ENCODE measurements at places on chromosomes 3 and 15.

DNA sequence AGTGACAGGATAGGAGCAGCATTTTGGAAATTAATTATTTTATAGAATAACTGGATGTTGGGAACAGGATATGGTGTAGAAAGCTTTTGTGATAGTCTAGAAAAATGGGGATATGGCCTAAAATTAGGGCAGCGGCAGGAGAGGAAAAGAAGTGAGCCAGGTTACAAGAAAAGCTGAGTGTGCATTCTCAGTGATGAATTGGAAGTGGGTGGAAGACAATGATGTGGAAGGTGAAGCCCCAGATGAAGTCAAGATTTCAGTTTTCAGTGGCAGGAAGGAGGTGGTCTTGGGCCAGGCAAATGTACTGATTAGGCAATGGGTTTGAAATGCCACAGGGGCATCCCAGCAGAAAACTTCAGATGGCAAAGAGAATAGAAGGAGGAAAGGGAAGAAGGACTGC, 33.6 kb downstream of the ACP3 start:
- DNase-seq = no peak

- no peak for DNase-seq
These were observed 34.4 kb downstream of the FSIP1 start for GRCh38 chr15:39748276-39748675.

DNA sequence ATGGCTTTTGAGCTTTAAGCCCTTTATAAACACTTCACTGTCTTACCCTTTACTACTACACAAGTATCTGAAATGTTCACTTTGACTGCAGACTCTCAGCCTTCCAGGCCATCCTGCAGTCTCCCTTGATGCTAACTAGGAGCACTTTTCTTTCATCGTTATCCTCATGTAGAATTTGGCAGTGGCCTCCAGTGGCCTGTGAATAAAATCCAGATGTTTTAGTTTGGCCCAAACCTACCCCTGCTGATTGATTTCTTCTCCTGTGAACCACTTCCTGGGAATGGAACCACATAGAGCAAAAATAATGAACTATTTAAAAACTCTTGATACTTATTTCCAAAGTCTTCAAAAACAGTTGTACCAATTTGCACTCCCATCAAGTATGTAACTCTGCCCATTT, 271.9 kb downstream of the FEZF2 start:
- DNase-seq = no peak

DNA sequence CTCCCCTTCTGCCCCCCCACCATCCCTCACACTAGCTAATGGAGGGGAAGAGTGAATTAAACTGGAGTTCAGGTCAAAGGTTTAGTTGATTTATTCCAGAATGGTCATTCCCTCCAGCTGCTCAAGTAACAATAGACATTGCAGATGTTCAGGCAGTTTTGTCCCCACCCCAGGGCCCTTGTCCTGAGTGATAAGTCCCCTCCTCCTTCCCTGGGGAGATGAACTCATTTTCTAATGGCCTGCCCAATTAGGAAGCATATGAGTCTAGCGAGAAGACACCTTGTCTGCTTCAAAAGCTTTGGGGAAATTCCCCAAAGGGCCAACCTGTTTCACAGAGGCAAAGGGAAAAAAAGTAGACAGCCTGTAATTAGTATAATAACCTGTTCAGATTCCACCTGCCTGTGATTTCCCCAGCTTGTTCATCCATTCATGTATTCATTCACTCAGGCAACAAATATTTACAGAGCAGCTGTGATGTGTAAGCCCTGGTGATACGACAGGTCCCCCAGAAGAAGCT, 165.3 kb downstream of the SHQ1 start:
- DNase-seq = no peak

GRCh38 chr3:43330981-43331380, 44.6 kb downstream of the SNRK start:
- DNase-seq = no peak

GRCh38 chr15:63870043-63870394, 36.3 kb upstream of the HERC1 start:
- DNase-seq = no peak

DNA sequence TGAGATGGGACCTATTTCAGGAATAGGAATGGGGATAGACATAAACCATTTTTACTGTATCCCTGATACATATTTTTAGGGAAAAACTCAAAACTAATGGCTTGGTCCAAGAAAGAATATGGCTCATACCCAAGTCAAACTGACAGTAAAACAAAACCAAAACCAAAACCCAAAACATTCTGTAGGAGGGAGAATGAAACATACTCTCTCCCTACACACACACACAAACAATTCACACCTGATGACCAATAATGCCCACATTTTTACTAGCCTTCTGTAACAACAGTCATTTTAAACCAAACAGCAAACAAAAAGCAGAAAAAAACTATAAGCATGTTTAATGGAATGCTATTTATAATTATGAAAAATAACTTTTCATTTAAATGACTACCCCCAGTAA, 74.9 kb downstream of the NBEAL2 start:
- no peak for DNase-seq

DNA sequence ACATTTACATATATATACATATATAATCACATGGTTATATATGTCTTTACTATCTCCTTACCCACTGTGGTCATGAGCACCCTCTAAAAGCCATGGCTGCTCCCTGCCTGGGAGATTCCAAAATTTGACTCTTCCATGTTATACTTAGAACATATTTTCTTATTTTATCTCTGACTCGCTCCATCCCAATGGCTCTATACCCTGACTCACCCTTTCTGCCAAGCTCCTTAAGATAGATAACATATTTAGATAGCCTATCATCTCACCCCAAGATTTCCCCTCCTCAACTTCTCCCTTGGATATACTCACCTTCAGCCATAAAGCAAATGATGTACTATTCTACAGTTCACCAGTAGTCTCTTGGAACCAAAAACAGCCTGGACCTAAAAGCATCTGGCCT, 65.1 kb downstream of the CD200R1L start:
- no peak for DNase-seq

DNA sequence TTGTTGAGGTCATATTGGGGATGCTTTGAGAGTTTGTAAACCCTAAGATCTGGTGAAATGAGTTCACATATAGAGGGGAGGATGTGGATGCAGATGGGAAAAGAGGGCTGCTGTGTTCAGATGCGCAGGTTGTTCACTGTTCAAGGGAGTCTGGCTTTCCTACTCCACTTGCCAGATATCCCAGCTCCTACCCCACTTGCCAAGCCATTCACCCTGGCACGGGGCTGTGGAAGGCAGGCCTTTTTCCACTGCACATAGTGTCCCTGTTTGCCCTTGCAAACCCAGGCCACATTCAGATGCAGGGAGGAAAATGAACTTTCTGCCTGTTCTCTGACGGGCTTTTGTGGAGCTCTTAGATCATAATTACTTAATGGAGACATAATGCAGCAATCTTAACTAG, 29.0 kb downstream of the CRABP1 start:
- DNase-seq = no peak

- no peak for DNase-seq
These were observed 84.0 kb upstream of the TLE3 start for GRCh38 chr15:70181626-70182255.

- no peak for DNase-seq
These were observed 19.4 kb downstream of the SCN5A start for GRCh38 chr3:38630070-38630469.

GRCh38 chr15:36814708-36815107, 235.3 kb downstream of the CDIN1 start:
- no peak for DNase-seq

DNA sequence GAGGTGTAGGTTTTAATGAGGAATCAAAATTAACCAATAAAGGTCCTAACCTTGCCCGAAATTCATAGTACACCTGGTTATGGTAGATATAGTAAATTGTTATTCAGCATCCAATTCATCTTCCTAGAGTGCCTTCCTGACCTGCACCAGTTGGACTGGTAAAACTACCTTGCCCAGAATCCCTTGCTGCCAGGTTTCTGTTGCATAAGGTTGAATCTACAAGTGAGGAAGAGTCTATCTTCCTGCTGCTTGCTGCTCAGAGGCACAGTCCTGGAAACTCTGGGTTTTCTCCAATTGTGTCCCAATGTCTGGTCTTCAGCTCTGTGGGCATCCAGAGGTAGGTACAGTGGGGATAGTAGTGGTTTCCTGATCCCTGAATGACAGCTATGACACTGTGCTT, 17.3 kb downstream of the CCDC54 start:
- no peak for DNase-seq

DNA sequence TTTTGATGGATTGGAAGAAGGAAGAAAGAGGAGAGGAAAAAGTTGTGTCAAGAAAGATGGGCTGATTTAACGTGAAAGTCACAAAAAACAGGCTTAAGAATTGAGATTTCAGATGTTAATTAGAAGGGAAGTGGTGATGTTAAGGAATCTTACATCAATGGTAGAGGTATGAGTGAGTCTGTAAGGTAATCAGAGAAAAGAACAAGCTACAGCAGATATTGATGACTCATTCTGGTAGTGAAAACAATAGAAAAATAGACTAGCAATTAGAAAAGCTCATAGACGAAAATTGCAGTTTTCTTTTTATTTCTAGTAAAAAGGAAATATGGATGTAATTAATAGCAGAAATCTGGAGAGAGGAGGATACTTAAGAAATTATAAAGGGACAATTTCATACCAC, 559.6 kb downstream of the MCTP2 start:
- no peak for DNase-seq

DNA sequence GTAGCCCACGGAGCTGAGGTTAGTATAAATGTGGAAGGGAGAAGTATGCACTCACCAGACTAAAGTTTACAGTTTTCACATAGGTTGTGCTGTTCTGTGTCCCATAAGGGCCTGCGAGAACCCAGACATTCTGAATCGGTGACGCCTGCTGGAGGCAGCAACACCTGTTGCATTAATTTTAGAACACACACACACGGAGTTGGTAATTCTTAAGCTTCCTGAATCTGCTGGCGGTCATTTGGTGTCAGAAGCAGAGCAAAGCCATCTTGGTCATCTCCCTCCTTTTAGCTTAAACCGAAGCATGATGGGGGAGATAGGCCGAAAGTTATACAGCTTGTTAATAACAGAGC, 41.1 kb upstream of the AP3B2 start:
- DNase-seq = no peak

- no peak for DNase-seq
These were observed 63.6 kb downstream of the SLC15A2 start for GRCh38 chr3:121957674-121958415.

GRCh38 chr15:71080705-71081104, 34.6 kb upstream of the THSD4 start:
- no peak for DNase-seq

DNA sequence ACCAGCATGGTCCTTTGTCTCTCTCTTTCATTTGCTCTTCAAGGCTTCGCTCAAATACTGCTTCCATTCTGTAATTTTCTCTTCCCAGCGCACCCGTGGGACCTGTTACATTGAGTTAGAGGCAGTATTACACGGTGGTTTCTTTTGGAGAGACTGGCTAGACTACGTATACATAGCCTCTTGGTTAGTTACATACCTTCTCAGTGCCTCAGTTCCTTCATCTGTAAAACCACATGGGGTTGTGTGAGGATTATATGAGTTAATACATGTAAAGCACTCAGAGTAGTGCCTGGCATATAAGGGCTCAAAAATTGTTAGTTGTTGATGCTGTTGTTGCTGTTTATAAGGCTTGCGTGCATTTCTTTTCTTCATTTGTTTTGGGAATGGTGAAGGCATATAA, 33.8 kb downstream of the UBE2E2 start:
- no peak for DNase-seq

DNA sequence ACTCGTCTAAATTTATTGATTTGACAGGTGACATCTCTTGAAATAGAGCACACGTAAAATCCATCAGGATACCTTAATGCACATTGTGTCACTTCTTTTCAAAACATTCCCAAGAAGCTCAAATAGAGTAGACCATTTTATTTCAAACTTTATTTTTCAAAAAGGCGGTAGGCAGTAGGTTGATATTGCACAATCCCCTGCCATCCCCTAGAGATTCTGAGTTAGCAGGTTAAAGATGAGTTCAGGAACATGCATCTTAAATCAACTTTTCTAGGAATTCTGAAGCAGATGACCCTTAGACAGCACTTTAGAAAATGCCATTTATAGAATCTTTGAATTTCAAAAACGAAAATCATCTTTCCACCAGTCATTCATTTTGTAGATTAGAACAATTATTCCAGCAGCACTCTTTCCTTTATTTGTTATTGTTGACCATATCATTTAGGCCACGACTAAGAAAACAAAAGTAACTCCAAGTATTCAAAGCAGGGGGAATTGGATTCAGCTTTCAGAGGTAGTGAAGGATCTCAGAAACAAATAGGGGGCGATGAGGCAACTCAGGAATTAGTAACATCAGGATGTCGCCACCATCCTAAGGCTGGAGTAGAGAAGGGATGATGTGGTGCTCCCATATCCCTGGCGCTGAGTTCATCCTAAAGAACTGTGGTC, 198.2 kb upstream of the MCTP2 start:
- DNase-seq = no peak

DNA sequence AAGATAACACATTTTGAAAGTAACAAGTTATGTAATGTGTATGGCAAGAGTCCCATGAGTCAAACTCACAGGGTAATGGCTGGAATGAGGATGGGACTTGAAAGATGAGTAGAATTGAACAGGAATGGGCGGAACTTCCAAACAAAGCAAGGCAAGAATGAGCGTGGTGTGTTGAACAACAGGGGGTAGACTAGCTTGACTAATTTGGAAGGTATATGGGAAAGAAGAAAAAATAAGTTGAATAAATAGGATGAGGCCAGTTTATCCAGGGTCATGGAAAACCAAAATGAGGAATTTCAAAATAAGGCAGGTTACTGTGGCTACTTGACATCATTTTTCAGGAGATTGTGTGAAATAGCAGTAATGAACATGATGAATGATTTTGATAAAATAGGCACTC, 2.5 kb upstream of the DPH6 start:
- no peak for DNase-seq

DNA sequence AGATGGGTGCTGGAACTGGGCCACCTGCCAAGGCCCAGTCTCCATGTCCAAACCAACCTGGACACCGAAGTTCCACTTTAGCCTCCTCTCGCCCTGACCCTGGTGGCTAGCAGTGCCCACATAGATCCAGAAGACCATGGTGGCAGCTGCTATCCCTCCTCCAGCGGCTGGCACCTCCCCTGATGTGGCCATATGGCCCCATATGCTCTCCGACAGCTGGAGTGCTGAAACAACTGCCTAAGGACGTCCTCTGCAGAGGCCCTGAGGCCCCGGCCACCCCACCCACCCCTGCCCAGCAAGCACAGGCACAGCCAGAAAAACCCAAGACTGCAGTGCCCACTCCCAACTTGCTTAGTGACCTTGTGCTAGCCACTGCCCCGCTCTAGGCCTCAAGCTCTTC, 182.3 kb upstream of the LINGO1 start:
- DNase-seq = no peak

GRCh38 chr3:7489417-7489816, 628.5 kb downstream of the GRM7 start:
- DNase-seq = no peak

GRCh38 chr3:28846971-28847478, 433.8 kb upstream of the RBMS3 start:
- no peak for DNase-seq

GRCh38 chr3:17775073-17775472, 32.6 kb upstream of the TBC1D5 start:
- no peak for DNase-seq
